NCI-H187 (cell line): ENCODE measurements at places on chromosomes 13 and 19.

DNA sequence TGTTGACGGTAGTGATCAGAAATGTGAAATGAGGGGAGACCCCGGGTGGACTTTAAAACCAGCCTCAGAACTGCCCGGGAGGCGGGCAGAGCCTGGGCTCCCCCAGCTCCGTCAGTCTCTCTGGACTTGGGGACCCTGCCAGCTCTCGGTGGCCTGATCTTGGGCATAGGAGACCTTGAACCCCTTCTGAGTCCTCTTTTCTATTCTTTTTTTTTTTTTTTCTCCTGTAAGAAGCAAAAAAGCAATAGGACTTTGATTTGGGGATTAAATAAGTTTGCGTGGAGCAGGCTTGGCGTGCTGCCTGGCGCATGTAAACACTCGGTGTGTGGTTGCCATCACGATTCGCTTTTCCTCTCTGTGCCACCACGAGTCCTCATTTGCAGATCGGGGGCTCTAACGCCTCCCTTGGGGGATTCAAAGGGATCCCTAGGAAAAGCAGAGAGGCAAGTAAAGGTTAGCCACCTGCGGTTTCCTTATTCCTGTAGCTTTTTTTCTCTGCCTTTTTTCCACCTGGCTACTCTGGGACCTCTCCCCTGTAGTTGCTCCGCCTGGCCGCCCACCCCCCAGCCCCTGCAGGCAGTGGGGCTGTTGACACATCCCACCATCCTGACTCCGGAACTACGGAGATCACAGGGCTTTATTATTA lies 1.3 kb downstream of the SAFB start:
- no peak for DNase-seq

DNA sequence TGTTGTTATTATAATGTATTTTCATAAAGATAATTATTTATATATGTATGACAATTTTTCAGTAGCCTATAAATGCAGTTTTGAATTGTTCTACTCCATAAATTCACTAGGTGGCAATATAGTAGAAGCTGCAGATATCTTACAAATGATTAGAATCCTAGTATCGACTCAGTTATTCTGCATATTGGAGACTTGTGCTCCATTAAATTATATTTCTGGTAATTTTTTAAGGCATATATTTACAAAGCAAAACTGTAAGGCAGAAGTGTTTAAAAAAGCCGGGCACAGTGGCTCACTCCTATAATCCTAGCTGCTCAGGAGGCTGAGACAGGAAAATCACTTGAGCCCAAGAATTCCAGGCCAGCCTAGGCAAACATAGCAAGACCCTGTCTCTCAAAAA lies 58.7 kb downstream of the DPY19L3 start:
- no peak for DNase-seq

DNA sequence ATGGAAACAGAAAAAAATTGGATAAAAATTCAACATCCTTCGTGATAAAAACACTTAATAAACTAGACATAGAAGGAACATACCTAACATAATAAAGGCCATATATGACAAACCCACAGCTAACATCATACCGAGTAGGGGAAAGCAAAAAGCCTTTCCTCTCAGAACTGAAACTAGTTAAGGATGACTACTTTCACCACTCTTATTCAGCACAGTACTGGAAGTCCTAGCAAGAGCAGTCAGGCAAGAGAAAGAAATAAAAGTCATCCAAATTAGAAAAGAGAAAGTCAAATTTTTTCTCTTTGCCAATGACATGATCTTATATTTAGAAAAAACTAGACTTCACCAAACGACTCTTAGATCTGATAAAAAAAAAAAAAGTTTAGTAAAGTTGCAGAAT lies 25.8 kb upstream of the SLC7A9 start:
- no peak for DNase-seq

DNA sequence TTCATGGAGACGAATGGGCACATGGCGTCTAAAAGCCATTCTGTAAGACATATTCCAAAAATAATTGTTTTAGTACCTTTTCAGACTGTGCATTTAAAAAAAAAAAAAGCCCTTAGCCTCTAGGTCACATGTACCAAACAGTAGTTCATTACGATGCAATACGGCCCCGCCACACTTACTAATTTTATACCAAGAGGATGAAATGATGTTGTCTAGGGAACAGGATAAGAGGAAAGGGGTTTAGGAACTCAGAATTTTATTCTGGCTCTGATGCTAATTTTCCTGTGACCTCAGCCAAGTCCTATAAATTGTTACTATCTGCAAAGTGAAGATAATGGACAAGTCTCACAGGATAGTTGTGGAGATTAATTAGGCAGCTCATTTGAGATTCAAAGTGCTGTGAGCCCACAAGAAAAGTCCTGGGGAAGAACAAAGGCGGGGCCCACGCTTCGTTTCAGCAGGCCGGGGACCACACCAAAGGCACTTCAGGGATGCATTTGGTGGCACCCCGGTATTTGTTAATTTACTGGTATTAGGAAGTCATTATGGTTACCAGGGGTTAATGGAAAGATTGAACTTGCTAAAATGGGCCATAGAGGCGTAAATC lies 511.1 kb downstream of the IRS2 start:
- DNase-seq = no peak

- DNase-seq = no peak
These were observed 462.5 kb upstream of the SLITRK5 start for GRCh38 chr13:87208636-87209035.

- no peak for DNase-seq
These were observed 3.6 kb downstream of the PGLYRP1 start for GRCh38 chr19:46019270-46019669.

GRCh38 chr13:40056898-40057619 lies 401.6 kb downstream of the COG6 start:
- DNase-seq = no peak

DNA sequence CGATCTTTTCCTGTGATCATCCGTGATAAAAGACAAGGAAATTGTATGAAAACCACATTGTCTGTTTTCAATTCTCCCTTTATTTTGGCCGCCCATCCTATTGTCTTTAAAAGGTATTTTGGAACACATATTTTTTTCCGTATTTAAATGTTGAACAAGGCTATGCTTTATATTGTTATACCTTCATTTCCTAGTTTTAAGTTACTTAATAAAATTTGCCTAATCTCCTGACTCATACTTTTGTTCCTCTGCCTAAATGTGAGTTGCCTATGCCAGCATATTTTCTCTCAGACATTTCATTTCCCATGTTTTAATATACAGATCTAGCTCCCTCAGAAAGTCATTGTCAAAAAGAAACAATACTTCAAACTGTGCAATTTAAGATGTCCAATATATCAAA lies 104.2 kb downstream of the SLITRK6 start:
- DNase-seq = no peak

- DNase-seq = no peak
These were observed 13.4 kb upstream of the CASP14 start for GRCh38 chr19:15035795-15036311.

DNA sequence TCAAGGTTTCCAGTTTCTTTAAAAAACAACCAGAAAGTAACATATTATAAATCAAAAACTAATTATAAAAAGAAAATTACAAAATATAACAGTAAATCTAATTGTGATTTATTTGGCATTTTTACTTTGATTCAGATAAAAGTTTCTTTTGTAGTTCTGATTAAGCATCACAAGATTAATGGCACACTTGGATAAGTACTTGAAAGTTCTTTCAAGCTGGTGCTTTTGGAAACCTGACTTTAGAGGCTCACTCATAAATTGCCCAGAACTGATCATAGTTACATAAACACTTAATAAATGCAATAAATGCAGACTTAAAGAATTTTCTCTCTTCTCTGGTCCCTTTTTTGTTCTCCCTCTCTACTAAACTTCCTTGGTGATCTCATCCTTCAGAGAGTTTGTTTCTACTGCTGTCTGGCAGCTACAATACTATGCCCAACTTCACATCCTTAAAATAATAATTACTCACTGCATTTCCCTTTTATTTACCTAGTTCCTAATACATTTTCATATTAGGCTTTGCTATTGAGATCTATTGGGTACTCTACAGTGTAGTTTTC lies 1417.0 kb downstream of the EFNB2 start:
- DNase-seq = no peak

DNA sequence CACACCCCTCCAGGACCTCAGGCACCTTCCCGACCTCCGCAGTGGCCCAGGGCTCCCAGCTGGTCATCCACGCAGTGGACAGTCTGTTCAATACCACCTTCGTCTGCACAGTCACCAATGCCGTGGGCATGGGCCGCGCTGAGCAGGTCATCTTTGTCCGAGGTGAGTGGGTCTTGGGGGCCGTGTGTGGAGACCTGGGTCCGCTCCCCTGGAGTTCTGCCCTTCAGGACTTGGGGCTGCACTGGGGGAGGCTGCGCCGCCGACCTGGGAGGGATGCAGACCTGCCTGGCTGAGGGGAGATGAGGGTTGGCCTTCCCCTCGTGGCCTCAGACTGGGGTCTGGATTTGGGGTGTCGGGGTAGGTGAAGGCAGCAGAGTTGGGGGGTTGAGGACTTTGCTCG lies 16.7 kb upstream of the TOMM40 start:
- no peak for DNase-seq

DNA sequence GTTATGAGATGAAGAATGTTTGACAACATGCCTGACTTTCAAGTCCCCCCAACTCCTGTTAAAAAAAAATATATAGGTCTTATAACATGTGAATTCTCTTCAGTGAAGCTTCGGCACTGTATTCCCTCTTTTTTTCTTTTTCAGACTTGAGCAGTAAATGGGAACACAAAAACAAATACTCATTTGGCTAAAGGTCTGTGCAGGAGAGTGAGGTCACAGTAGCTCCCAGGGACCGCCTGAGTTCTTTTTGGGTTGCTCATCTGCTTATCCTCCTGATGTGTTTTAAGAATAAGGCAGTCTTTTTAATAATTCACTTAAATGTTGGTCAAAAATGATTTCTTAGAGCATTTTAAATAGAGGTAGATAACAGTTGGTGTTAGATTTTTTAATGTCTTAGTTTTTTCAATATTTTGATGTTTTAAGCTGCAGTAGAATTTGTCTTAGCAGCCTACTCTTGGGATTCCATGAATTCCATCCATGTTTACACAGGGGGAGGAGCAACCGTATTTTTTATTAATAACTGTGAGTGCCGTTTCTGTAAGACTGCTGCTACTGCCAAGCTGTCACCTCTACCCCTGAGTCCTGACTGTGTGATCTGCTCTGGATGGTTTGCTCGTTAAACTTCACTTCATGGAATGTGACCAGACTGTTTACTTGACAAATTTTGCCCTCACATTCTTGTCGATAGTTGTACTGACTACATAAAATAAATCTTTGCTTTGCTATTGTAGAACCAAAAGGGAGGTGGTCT lies 14.9 kb downstream of the HNRNPM start:
- no peak for DNase-seq

DNA sequence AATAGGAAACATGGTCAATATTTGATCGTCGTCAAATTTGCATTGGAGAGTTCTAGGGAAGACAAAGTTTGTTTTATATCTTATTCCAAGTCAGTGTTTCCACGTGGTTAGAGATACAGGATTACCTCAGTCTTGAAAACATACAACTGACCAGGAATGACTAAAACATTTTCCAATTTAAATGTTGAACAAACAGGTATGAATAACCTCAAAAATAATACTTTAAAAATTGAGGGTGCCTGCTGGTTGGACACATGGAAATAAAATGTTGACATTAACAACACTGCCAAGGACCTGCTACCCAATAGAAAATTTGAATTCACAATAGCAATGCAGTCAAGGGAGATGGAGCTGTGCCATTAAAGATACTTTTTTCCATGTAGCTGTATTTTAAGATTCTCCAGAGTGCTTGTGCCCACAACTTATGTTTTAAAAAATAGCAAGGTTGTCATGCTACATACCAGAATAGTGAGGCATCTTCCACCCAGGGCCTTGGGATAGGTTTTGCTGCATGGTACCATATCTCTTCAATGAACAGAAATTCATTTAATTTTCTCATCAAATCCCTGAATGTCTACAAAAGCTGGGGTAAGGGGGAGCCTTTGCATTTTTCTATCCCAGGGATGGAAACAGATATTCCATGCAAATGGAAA lies 260.8 kb downstream of the EFNB2 start:
- DNase-seq = no peak

GRCh38 chr19:3407556-3408516 lies 41.5 kb downstream of the NFIC start:
- DNase-seq = no peak

- DNase-seq = no peak
These were observed 2.5 kb downstream of the SLC1A5 start for GRCh38 chr19:46785980-46786235.
